ENCODE measurements at places on chromosomes 7 and 10. TPM values are rescaled to one million over a fixed set of nuclear protein-coding genes. Genes with fewer than 3 reads are reported as not detected.

SYPL1 gene
- total RNA-seq: 40.6 TPM

RASA4 gene
- 52.6 TPM for total RNA-seq

PTF1A gene
- not detected for total RNA-seq

VAX1 gene
- not detected for total RNA-seq

C1GALT1 gene
- 81.2 TPM for total RNA-seq

RNF148 gene
- not detected for total RNA-seq

ZNRF2 gene
- total RNA-seq: 34.1 TPM

TFR2 gene
- total RNA-seq: 0.31 TPM

ANKRD7 gene
- total RNA-seq: 0.42 TPM

DOCK1 gene
- 0.42 TPM for total RNA-seq

SPDYE16 gene
- 0.10 TPM for total RNA-seq

LRRC4 gene
- 1.3 TPM for total RNA-seq

LRIT1 gene
- total RNA-seq: not detected

LOXL4 gene
- 0.10 TPM for total RNA-seq

Data from mononuclear cell (primary cell).